Fibroblast of mammary gland (primary cell): ENCODE measurements at places on chromosomes 1 and 21.

DNA sequence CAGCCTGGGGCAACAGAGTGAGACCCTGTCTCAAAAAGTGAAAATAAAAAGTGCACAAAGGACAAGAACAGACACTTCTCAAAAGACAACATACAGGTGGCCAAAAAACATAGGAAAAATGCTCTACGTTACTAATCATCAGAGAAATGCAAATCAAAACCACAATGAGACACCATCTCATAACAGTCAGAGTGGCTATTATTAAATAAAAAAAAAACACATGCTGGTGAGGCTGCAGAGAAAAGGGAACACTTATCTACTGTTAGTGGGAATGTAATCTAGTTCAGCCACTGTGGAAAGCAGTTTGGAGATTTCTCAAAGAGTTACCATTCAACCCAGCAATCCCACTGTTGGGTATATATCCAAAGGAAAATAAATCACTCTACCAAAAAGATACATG is 173.2 kb downstream of the SMYD3 start:
- DNase-seq, result no peak

DNA sequence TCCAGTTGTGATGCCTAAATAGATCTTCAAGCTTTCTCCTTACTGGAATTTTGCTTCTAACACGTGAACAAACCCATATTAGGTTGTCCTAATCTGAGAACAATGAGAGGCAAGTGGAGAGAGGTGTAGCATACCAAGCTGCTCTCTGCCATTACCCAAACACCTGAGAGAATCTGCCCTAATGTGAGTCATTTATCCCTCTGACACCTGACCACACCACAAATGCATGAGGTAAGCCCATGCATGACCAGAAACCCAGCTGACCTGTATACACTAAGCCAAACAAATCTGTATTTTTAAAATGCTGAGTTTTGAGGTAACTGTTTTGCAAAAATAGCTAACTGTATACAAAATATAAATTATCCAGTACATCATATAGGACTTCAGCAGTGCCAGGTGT is 1458.1 kb upstream of the B3GALT2 start:
- DNase-seq, result no peak

- DNase-seq, result no peak
Observed at GRCh38 chr1:90616395-90616794, 100.7 kb downstream of the BARHL2 start.

DNA sequence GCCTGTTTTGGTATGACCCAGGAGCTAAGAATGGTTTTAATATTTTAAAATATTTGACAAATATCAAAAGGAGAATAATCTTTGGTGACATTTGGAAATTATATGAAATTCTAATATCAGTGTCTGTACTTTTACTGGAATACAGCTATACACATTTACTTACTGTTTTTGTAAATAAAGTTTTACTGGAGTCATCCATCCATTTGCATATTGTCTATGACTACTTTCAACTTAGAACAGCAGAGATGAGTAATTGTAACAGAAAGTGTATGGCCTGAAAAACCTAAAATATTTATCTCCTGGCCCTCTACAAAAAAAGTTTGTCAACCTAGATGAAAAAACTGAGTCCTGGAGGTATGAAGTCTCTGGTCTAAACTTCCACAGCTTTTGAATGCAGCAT is 5.8 kb upstream of the MAP3K7CL start:
- DNase-seq, result no peak

DNA sequence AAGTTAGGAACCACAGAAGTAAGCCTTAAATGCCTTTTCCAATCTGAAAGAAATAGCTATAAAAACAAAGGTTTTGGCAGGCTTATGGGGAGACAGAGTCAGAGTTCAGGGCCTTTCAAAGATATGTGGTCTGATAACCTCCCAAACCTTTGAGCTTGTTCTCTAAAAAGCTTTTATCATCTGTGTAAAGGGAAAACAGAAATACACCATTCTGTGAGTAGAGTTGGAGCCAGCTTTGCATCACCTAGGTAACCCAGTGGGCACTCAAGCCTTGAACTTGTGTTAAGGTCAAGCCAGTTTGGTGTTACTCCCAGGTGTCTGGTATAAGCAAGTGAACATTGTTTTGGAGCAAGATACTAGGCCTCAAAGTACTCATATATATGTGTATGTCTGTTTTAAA is 50.1 kb downstream of the LAMC1 start:
- no peak for DNase-seq

DNA sequence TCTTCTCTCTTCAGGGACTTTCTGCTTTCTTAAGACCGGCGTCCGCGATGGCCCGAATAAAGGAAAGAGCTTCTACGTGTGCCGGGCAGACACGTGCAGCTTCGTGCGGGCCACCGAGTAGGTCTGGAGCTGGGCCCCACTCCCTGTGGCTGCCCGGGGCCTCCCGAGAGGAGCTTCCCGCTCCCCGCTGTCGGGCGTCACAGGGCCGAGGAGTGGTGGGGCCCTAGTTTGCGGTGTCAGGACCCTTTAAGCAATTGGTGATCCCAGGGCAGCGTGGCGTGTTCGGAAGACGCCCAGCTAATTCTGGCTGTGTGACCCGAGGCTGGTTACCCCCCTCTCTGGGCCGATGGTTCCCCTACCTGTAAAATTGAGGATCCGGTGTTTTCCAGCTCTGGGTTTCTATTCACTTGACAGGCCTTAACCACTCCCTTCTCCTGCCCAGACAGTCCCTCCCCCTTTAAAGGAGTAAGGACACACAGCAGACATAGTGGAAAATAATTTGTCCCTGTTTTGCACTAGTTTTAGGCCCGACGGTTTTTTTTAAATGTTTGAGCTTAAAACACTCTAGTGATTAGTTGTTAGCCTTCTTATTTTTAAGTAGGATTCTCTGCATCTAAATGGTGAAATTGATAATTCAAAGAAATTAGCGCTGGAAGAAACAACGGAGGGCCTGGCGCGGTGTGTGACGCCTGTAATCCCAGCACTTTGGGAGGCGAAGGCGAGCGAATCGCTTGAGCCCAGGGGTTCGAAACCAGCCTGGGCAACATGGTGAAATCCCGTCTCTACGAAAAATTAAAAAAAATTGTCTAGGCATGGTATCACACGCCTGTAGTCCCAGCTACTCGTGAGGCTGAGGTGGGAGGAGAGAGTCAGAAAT is 553 bp downstream of the TTF2 start:
- peak; percentile 43 for DNase-seq

DNA sequence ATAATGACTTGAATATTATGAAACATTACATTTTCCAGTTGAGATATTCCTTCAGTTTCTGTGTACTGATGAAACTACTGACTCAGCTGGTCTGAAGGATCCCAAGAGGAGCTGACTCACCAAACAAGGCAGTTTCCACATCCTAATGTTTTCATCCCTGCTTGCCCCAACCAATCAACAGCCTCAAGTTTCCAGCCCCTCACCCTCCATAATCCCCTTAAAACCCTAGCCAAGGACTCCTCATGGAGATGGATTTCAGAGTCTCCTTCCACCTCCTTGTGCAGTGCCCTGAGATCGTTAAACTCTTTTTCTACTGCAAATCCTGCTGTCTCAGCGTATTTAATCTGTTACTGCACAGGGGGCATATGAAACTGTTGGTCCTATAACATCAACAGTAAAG is 83.1 kb upstream of the HAO2 start:
- peak; percentile 94 for DNase-seq

GRCh38 chr21:45546636-45547544 is 4.7 kb upstream of the SLC19A1 start:
- DNase-seq, result no peak

GRCh38 chr21:35423709-35424108 is 374.6 kb upstream of the RUNX1 start:
- peak; percentile 90 for DNase-seq

DNA sequence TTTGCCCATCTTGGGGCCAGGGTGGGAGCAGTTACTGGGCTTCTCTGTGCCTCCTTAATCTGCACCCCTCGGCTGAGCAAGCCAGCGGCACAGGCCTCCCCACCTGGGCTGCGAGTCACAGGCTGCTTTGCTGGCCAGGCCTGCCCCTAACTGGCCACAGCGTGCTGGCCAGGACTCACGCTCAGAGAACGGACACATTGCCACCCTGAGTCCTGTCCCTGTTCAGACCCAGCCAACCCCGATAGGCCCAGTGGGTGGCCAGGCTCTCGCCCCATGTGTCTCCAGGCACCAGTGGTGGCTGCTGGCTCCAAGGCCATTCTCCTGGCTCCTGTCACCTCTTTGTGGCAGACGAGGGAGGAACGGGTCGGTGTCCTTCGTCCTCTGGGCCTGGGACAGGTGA is 61.3 kb downstream of the MORN1 start:
- DNase-seq, result no peak

DNA sequence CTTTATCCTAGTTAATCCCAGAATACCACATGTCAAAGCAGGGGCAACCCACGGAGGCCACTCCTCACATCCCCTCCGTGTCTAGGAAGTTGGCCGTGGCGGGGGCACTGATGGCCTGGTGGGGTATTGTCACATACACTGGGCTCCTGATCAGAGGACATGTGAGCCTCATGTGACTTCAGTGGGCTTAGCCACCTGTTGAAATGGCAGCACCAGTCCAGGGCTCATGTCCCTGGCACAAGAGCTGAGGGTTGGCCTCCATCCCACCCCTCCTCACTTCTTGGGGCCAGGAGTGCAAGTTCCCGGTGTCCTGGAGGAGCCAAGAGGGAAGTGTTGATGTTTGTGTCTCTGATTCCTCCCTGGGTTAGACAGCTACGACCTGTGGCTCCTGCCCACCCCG is 313.4 kb downstream of the CAMTA1 start:
- no peak for DNase-seq

DNA sequence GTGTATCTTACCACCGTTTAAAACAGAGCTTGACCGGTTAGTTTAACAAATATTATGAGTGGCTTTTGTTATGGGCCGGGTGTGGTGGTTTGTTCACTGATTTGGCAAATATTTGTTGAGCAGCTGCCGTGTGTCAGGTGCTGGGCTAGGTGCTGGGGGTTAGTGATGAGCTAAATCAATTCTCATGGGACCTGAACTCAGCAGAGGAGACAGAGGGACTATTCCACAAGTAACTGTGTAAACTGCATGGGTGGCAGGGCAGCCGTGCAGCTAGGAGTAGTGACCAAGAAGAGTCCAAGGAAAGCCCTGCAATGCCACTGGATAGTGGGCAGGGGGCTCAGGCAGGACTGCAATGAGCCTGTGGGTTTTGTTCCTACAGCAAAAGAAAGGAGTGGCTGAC is 11.2 kb upstream of the C2CD2 start:
- no peak for DNase-seq

- peak; percentile 80 for DNase-seq
Observed at GRCh38 chr1:113534130-113534817, 144.0 kb downstream of the MAGI3 start.

DNA sequence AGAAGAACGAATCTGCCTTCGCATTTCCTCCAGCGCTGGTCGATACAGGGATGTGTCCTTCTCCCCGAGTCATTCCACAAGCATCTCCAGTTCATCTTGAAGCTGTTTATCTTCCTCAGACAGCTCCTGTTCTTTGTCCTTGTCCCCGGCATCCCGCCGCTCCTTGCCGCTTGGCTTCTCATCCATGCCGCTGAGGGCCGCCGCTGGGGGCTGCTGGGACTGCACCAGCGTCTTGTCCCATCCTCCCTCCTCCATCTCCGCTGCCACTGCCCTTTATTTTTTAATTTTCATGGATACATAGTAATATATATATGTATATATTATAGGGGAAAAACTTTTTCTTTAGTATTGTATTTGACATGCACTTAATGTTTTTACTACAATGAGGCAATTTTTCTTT is 53.4 kb downstream of the FMN2 start:
- no peak for DNase-seq

DNA sequence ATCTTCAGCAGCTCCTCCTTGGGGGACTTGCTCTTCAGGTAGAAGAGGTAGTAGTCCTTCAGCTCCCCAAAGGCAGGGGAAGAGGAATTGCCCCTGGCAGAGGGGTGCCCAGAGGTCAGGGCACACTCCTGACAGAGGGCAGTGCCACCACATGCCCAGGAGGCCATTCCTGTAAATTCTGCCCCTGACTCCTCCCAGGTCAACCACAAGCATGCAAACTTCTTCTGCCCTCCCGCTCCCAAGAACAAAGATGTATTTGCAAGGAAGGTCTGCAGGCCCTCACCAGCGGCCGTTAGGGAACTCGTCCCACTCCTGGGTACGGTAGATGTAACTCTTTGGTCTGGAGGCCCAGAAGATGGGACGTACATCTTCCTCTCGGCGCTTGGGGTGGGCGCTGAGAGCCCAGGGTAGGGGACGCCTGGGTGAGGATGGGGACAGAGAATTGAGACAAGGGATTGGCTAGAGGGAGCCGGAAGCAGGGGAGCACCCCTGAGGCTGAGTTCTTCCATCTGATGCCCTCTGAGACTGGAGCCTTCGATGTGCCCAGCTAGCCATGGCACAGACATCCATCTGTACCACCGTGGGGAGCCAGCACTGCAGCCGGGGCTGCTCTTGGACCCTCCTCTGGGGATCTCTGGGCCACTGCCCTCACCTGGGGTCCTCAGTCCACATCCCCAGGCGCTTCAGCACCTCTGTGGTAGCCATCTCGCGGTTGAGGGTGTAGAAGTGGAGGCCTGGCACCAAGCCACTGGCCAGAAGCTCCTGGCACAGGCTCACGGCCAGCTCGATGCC is 11.1 kb downstream of the MTHFR start:
- no peak for DNase-seq

DNA sequence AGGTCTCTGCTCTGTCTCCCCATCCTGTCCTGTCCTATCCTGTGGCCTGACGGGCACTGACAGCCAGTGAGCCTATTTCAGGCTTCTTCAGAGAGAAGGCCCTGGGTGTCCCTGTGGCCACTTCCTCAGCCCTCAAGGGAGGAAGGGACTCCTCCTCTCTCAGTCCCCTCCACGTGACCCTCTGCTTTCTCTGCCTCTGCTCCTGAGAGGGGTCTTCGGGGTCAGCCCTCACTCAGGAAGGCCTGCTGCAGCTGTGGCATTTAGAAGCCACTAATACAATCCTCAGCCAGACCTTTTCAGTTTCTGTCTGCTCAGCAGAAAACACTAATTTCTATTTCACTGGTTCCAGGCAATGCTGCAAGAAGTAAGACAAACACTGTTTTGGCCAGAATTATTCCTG is 43.6 kb upstream of the ETV3 start:
- no peak for DNase-seq

- DNase-seq, result no peak
Observed at GRCh38 chr1:76147917-76148316, 73.4 kb downstream of the ST6GALNAC3 start.

DNA sequence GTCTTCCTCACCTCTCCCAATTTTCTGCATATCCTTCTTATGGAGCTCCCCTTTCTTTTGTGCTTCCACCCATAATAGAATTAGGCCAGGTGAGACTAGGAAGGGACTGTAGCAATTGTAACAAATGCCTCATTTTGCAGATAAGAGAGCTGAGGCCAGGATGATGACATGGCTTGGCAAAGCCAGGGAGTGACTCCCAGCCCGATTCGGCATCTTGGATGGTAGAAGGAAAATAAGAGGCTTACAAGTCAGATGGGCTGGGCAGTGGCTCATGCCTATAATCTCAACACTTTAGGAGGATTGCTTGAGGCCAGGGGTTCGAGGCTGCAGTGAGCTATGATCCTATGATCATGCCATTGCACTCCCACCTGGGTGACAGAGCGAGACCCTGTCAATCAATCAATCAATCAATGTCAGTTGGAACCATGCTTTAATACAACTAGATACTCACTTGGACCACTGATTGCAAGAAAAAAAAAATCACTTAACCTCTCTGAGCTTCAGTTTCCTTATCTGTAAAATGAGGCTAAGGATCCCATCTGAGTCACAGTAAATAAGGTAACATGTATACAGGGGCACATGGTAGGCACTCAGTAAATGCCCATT is 51.6 kb downstream of the PLEKHA6 start:
- DNase-seq, result no peak
